ENCODE measurements at places on chromosomes 5 and 9.
A peak's percentile ranks its signal among the peaks of the same experiment; 100 is the strongest.

DNA sequence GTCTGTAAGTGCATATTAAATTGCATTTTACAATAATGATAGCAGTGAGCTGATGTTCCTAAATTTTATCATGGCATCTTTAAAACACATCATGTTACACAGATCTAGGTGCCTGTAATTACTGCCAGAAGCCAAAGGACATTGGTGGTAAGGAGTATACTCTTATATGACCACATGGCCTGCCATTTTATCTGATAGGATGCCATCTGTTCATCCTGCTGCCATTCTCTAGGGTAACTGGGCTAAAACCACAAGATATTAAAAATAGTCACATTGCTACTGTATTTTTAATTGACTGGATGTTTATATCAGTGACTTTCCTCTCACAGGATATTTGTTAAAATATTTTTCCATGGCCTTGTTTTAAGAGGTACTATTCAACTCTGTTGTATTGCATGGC lies 53.1 kb downstream of the HCN1 start:
- no peak for DNase-seq

DNA sequence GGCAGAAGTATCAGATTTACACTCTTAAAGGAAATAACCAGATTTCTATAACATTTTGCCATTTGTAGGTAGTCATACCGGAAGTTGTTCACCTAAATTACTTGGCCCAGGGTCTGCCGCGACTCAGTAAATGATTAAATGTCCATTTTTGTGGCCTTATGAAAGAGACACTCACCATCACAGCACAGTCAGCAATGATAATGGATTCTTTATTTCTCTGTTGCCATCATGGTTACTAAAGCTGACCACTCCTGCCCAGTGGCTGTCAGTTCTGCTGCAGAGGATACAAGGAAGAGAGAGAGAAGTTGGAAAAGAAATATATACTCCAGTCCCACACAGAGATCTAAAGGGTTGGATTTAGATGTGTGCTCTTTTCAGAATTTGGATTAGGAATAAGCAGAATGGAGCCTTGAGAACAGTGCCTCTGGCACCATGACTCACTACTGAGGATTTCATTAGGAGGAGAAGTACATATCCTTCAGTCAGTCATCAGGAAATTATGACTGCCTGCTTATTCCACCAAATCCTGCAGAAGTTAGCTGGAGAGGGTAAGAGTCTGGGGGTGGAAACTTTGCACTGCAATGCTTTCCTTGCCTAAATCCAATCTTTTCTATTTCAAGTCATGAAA lies 72.8 kb upstream of the EFNA5 start:
- DNase-seq, result no peak

DNA sequence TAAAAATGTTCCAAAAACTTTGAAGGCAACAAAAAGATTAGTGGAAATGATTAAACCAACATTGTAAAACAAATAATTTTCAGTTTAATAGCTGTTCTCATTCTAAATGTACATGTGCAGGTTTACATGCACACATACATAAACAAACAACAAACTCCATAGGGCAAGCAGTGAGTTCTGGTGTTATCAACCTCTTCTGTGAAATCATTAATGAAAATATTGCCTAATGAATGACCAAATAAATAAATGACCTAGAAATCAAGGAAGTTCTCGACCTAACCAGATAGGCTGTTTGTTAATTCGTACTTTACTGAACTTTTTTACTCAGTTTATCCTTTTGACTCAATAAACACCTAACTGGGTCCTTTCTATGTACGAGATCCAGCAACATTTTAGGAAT lies 165.5 kb upstream of the RORB start:
- no peak for DNase-seq

- no peak for DNase-seq
Measured at GRCh38 chr9:78973907-78974306, 597.9 kb upstream of the TLE4 start.

DNA sequence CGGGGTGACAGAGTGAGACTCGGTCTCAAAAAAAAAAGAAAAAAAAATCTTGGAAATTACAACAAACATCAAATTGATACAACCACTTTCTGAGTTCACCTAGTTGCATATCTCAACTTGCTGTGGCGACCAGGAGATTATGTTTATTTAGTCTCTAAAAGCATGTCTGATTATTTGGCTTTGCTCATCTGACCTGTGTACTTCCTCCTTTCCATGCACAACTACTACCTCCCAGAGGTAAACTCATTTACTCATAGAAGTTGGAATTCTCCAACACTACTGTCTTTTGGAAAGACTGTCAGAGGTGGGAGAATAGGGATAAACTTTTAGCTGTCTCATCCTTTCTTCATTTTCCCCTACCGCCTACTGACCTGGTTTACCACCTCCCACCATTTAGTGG lies 42.6 kb downstream of the MTMR12 start:
- DNase-seq, result no peak

- DNase-seq, result no peak
Measured at GRCh38 chr9:16532272-16532671, 338.2 kb downstream of the BNC2 start.

DNA sequence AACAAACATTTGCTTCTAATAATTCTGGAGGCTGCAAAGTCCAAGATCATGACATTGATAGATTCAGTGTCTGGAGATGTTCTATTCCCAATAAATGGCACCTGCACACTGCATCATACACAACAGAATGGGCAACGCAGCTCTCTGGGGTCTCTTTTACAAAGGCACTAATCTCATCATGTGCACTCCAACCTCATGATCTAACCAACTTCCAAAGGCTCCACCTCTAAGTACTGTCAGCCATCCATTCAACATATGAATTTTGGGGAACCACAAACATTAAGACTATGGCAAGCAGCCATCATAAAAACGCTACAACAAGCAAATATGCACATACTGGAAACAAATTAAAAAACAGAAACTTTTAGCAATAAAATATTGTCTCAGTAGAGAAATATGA lies 121.1 kb downstream of the CYLC2 start:
- no peak for DNase-seq

GRCh38 chr5:16265141-16265540 lies 85.5 kb upstream of the MARCHF11 start:
- no peak for DNase-seq

GRCh38 chr5:94263068-94263467 lies 355.3 kb downstream of the KIAA0825 start:
- no peak for DNase-seq

DNA sequence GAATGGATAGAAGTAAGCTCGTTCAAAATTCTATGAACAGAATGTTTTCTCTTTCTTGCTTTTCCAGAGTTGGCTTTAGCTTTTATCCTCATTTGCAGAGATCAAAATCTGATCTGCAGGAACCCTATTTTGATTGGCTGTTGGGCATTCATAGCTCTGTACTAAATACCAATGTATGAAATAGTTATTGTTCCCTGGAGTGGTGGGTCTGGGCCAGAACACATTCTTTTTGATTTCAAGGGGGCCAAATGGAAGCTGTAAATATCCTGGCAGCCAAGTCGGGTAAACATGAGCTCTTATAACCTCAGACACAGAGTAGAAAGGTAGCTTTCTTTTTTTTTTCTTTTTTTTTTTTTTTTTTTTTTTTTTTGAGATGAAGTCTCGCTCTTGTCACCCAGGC lies 241.5 kb downstream of the PDZD2 start:
- no peak for DNase-seq

DNA sequence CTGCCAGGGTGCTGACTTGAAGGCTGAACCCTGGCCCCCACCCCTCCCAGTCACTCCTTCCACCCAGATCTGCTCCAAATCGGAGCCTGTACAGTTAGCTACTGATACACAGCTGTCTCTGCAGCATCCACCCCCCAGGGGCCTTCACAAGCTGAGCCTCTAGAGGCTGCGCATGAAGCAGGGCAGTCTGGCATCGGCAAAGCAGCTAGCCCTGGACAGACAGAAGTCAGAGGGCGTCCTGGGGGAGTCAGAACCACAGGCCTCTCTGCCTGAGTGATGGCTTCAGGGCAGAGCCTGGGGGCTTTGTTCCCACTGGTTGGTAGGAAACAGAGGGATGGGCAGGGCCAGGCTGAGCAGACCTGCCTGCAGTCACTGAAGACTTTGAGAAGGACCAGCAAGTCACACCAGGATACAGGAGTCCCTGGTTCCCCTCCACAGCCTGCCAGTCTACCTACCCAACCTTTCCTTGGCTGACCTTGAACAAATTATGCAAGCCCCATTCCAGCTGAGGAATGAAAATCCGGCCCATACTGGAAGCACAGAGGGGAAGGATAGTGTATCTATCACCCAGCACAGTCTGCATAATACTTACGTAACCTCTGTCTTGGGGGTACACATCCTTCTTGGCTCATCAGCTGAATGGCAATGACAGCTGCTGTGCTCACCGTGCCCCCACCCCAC lies 8.8 kb downstream of the VDAC1 start:
- peak; percentile 29 for DNase-seq

DNA sequence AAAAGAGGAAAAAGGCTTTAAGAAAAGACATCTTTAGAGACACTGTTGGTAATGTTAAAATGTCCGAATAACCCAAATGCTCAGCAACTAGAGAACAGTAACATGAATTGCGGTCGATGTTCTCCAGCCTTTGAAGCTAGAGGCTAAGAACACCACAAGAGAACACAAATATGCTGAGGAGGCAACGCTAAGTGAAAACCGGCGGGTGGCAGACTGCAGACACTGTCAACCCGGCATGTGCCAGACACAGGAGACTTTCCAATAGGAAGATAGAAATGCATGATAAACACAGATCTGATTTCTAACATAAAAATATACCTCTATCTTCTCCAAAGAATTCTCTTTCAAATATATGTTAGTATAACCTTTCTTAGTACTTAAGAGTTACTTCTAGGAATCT lies 18.4 kb upstream of the DDX41 start:
- DNase-seq, result no peak

DNA sequence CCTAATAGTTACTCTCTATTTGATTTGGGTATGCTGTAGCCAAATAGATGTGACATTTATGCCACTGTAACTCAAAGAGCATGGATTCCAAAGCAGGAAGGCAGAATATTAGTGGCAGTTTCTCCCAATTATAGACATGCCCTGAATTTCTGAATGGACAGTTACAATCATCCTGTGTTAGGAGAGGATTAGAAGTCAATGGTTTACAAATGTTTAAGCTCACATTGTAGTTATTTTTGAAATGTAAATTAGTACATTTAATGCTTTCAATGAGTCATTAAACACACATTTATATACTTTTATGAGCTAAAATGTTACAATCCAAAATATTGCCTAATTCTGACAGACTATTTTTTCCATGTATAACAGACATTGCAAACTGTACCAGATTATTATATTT lies 62.3 kb upstream of the CDH18 start:
- no peak for DNase-seq

DNA sequence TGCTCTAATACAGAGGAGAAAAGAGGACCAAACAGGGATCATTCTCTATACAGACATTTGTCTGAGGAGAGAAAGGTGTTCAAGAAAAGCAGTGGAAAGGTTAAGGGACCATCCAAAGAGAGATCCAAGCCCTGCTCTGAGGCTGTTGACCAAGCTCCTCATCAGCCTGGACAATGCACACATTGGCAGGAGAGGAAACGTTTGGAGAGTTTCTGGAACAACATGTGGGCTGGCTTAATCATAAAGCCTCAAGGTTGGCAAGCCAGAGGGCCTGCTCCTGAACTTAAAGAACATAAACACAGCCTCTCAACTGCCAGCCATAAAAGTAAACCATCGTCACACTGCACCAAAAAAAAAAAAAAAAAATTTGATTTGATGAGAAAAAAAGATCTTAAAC lies 184.4 kb upstream of the SLC12A2 start:
- DNase-seq, result no peak

- no peak for DNase-seq
Measured at GRCh38 chr5:10333154-10334006, 20.1 kb upstream of the MARCHF6 start.

GRCh38 chr9:98192503-98193335 lies at the start of gene CORO2A:
Gene CORO2A, minus strand, starts transcription at chr9:98192637. Its CDS starts 34,977 bp downstream, at chr9:98157660.
- peak; percentile 93 for DNase-seq

GRCh38 chr5:78046006-78046405 lies 248.5 kb downstream of the AP3B1 start:
- no peak for DNase-seq

DNA sequence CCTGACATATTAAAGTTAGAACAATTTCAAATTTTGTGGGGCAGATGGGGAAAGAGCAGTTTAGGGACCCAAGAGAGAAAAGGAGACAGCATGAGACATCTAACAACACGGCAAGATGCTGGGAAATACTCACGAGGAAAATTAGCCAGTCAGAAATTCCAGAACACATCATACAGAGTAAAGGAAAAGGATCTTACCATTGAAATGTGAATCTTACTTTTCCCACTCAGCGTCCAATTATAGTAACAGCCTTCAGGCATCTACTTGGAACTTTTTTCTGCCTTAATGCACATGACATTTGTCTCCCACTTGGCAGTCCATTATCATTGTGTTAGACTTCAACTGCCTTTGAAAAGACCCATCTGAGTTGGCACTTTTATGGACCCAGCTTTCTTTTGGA lies 189.7 kb upstream of the SLC27A6 start:
- DNase-seq, result no peak

- DNase-seq, result peak; percentile 61
Measured at GRCh38 chr9:109903515-109904138, 123.6 kb downstream of the PALM2AKAP2 start.

- no peak for DNase-seq
Measured at GRCh38 chr5:93805616-93806379, 64.4 kb upstream of the POU5F2 start.

DNA sequence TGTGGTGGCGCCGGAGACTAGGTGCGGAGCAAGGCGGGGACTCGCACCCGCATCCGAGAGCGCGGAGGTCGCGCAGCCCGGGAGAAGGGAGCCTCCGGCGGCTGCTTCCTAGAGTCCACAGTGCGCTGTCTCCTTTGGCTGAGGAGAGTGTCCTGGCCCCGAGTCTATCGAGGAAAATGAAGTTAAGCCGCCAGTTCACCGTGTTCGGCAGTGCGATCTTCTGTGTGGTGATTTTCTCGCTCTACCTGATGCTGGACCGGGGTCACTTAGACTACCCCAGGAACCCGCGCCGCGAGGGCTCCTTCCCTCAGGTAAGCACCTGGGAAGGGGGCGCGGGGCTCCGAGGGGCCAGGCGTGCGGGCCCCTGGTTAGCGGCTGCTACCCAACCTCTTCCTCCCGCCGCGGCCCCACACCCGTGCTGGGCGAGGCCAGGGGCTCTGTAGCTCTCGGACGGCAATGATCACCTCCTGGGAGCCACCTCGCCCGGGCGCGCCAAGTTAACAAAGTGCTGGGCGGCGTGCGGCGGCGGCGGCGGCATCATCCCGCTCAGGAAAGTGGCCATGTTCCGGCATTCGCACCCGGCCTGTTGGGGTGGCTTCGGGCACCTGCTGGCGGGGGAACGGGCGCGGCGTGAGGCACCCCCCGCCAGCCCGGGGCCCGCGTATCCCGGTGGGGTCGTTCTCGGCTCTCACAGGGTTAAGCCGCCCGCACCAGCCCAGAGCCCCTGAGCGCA lies 681 bp downstream of the MAN2A1 start:
- peak; percentile 63 for DNase-seq

GRCh38 chr5:109485030-109485429 lies 75.3 kb upstream of the PJA2 start:
- peak; percentile 77 for DNase-seq

- peak; percentile 28 for DNase-seq
Measured at GRCh38 chr5:112276991-112277390, 142.1 kb downstream of the EPB41L4A start.

- no peak for DNase-seq
Measured at GRCh38 chr9:107086460-107086859, 196.6 kb upstream of the RAD23B start.
